SW 1271 (cell line): ENCODE measurements at places on chromosomes 3 and 15.

GRCh38 chr3:106249159-106249558 lies 380.3 kb upstream of the CBLB start:
- DNase-seq: no peak

- DNase-seq: no peak
Measured at GRCh38 chr15:100623301-100623700, 20.9 kb downstream of the ASB7 start.

- DNase-seq: no peak
Measured at GRCh38 chr15:70935631-70936030, 43.0 kb downstream of the LRRC49 start.

GRCh38 chr15:76150513-76150912 lies 90.7 kb downstream of the TMEM266 start:
- no peak for DNase-seq

GRCh38 chr15:98138910-98139309 lies 178.4 kb downstream of the ARRDC4 start:
- DNase-seq: no peak

DNA sequence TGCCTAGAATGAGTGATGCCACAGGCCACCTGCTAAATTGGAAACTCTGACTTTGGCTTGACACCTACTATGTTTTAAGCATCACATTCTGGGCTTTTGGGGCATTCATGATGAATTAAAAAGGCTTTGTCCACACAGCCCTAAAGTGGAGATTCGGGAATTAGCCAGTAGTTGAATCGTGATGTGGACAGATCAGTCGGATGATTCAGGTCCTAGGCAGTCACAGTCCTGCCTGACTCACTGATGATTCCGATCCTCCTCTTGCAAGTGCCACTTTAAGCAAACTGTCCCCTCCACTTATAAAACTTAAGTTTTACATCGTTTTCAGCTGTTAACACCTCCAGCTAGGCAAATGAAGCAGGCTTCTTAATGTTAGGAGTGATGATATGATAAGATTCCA lies 75.3 kb downstream of the SYNPR start:
- DNase-seq: no peak

GRCh38 chr15:63405159-63405558 lies 23.5 kb upstream of the CA12 start:
- no peak for DNase-seq

DNA sequence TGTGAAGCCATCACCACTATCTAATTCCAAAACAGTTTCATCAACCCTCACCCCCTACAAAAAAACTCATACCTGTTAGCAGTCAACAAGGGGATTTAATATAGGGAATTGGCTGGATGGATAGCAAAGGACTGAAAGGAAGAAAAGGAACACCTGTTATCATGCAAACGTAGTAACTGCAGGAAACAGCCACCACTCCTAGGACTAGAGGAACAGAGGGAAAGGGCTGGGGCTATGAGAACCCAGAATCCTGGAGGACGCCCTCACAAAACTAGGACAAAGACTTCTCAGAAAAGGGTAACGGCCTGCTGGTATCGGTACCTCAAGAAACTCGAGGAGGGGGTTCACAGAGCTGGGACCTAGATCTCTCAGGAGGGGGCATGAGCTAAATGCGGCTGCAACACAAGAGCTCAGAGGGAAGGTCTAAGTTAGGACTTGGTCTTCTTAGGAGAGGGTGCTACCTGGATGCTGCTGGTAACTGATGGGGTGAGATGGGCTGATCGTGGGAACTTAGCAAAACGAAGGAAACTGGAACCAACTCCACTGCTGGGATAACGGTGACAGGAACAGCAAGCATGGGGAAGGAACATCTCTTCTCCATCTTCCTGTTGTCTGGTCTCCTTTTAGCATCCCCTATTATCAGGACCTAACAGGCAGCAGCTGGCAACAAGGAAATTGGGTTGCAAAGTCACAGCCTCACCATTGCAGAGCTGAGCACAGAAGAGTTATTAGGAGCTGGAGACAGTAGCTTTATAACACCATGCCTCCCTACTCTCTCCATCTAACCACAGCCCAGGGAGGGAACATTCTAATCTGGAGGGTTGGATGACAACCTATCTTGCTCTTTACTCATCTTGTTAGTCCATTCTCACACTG lies 147.7 kb downstream of the UACA start:
- no peak for DNase-seq

DNA sequence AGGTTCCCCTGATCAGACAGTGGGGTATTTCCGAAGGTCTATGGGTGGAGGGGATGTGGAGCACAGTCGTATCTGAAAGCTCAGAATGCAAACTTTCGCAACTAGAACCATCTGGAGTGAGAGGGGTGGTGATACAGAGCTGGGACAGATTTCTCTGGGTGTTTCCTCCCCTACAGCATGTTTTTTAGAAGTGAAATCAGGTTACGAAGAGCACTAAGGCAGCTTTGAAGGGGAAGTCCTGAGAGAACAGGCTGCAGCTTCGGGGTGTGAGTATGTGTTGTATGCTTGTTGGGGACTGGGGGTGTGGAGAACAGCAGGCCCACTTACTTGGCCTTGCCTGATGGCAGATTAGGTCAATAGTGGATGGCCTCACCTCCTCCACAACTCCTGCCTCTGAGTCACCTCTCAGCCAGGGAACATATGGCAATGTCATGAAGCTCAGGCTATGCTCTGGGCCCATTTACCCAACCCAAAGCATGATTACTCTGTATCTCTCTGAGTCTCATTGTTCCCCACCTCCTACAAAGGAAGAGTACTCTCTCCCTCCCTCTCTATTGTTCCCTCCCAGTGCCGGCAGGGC lies 107.2 kb upstream of the RASGRP1 start:
- no peak for DNase-seq

DNA sequence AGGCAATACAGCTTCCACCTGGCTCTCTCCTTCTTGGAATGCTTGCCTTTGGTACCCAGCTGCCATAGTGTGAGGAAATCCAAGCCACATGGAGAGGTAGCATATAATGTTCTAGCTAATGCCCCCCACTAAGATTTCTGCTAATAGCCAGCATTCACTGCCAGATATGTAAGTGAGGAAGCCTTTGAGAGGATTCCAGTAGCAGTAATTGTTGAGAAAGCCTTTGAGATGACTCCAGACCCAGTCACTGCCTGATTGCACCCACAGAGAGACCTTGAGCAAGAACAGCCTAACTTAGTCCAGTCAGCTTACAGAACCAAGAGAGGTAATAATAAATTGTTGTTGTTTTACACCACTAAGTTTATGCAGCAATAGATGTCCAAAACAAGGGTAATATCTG lies 63.1 kb downstream of the STRIT1 start:
- DNase-seq: no peak

DNA sequence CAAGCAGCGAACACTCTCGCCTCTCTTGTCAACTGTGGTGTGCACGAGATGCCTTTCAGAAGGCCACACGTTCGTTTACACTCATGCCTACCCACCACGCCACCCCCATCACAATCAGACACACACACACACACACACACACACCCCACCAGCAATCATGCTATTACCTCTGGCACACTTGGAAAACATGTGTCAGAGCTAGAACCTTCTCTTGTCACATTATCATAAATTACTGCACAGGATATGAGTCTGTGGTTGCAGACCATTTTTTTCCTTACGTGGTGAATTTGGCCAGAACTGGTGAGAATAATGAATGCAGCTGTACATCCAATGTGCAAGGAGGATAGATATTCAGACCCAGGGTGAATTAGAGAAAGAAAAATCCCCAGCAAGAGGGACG lies 52.4 kb downstream of the TRIM69 start:
- no peak for DNase-seq

- no peak for DNase-seq
Measured at GRCh38 chr3:58223855-58224254, 13.1 kb upstream of the DNASE1L3 start.

GRCh38 chr3:97579365-97579764 lies 185.2 kb upstream of the ARL6 start:
- no peak for DNase-seq

DNA sequence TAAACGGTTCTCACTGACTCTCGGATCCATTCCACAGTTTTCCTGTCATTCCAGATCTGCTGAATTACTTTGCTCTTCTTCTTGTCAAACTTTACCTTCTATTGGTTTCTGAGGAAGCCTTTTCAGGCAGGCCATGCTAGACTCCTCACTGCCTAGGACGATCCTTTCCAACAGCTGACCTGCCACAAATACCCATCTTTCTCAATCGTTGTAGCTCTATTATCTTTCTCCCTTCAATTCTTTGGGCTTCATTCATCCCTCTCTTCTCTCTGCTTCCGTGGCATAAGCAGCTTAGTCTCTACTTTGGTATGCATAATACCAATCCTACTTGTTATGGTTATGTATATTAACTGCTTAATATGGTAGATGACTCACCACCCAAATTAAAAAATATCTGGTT lies 421.8 kb downstream of the NLGN1 start:
- no peak for DNase-seq

- no peak for DNase-seq
Measured at GRCh38 chr3:6281662-6282061, 579.3 kb upstream of the GRM7 start.

DNA sequence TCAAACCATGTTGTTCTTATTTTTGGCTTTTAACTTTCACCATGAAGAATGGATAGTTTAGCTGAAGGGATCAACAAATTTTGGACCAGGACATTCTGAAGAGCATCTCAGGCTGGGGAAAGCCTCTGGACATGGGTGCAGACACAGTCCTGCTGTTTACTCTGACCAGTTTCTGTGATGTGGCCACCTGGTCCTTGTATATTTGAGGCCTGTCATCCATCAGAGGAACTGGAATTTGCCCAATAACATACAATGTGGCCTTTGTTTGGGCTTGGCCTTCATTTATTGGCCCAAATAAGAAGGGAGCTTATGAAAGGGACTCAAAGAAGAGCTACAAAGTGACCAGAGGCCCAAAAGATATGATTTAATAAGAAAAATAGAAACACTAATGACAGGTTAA lies 127.9 kb downstream of the MYRIP start:
- no peak for DNase-seq

GRCh38 chr3:105040026-105040622 lies 326.6 kb upstream of the ALCAM start:
- no peak for DNase-seq

DNA sequence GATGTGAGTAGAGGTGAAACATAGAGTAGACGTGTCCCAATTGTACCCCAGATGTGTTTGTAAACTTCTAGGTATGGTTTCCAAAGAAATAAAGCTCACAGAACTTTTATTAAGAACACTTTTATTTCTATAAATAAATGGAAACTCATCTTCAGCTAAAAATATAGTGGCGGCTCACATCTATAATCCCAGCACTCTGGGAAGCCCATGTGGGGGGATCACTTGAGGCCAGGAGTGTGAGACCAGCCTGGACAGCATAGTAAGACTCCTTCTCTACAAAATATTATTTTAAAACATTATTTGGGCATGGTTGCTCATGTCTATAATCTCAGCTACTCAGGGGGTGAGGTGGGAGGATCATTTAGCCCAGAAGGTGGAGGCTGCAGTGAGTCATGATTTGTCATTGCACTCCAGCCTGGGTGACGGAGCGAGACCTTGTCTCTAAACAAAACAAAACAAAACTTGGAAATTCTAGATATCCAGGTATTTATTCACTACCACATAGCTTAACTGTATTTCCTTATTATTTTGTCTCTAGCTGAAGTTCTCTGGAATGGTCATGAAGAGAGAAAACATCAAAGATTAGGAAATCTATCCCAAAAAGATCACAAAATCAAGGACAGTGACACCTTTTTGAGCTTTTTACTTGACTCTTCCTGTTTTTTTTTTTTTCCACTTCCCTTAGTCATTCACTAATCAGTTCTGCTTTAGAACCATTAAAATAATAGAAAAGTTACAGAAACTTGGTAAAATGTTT lies 258.1 kb downstream of the TIGIT start:
- DNase-seq: peak; percentile 51

DNA sequence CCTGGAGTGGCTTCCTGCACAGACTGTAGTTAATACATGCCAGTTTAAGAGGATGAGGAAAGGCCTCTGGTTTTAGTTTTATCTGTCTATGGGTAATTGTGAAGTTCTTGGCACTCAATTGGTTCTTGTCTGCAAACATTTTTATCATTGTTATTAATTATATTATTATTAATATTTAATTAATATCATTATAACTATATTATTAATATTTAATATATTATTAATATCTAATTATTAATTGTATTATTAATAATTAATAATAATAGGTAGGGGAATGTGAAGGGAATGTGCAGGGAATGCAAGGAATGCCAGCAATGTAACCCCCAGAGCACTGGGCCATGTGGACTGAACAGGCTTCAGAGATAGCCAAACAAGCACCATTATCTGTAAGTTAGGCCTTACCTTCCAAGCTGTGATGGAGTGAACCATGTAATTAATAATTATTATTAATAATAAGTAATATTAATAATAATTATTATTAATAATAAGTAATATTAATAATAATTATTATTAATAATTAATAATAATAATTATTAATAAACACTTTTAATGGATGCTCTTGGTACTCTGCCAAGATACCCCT lies 79.8 kb upstream of the NMNAT3 start:
- no peak for DNase-seq

GRCh38 chr15:93141371-93141794 lies 52.4 kb upstream of the RGMA start:
- no peak for DNase-seq

GRCh38 chr3:195075199-195075940 lies 195.6 kb downstream of the XXYLT1 start:
- DNase-seq: no peak

GRCh38 chr3:100437721-100438622 lies 36.6 kb downstream of the LNP1 start:
- DNase-seq: no peak

- no peak for DNase-seq
Measured at GRCh38 chr15:42493679-42494078, 1.8 kb upstream of the SNAP23 start.
